ENCODE measurements at places on chromosomes 11 and 22.

DNA sequence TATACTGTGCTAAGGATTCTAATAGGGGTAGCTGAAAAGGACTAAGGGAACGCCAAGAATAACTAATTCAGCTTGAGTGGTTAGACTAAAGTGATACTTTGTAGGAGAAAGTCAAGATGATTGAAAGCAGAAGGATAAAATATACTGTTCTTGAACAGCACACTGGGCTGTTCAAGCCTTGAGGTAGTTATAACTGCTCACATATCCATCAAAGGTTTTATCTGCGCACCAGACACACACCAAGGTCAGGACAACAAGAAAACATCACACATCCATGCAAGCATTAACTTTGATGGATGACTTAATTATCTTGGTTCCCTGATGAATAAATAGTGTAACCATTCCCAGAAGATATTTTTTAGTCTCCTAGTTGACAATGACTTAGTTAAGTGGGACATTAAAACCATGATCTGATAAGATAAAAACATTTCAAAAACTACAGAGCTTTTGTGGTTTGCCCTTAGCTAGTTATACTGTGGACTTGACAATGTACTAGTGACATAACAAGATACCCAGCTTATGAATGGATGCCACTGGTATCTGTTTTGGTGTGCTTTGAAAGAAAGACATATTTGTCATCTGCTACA, 728.9 kb downstream of the JRKL start:
- DNase-seq, result no peak

GRCh38 chr22:45254388-45254787, 13.7 kb upstream of the KIAA0930 start:
- DNase-seq, result no peak

- no peak for DNase-seq
Observed at GRCh38 chr11:8810540-8811301, 100.3 kb upstream of the AKIP1 start.

DNA sequence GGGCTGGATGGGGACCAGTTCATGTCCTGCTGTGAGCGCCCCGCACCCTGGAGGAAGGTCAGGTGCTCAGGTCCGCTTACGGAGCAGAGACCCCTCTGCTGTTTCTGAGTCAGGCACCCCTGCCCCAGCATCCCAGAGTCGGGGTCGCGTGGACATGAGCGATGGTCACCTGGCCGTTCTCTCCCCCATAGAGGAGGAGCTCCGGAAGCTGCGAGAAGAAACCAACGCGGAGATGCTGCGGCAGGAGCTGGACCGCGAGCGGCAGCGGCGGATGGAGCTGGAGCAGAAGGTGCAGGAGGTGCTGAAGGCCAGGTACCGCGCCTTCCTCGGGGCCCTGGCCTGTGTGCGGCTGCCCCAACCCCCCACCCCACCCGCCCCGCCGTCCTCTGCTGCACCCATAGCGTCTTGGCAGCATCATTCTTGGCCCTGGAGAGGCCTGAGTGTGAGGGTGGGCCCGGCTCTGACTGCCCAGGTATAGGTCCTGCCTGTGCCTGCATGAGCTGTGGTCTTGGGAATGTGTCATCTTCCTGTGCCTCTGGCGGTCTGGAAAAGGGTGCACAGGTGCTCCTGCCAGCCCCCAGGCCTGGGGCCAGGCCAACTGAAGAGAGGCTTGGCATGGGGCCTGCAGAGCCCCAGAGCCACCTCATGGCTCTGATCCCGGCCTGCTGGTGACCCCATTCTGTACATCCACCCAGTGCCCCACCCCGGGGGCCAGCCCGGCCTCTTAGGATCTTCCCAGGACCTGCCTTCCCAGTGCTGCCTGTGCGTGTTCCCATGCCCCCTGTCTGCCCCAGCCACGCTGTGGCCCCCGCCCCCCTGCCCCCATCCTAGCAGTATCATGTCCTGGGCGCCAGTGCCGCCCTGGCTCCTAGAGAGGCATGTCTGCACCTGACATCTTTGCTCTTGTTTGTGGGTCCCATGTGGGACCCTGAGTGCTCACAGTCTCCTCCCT, 38.1 kb downstream of the GRAMD4 start:
- DNase-seq, result no peak

DNA sequence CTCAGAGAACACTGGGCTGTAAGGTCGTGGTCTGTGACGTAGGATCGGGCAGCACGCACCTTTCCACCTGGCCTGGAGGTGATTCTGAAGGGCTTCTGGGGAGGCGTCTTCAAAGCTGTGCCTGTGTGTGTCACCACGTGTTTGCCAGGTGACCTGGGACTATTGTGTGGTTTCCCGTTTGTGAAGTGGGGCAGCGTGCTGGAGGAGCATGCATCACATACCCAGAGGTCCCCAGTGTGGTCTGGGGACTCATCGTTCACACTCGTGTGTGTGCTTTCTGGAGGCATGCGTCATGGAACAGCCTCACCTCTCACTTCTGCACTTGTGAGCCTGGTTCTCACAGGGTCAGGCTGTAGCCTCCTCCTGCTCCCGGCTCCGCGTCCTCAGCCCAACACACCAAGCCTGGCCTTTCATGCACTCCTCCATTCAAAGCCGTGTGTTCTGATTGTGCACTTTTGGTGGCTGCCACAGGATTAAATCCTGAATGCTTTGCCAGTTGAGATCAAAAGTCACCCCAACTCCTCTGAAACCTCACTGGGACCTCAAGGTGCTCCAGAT, 106.3 kb downstream of the KCNQ1OT1 start:
- no peak for DNase-seq

GRCh38 chr22:32079130-32080089, 36.3 kb downstream of the SLC5A1 start:
- no peak for DNase-seq

DNA sequence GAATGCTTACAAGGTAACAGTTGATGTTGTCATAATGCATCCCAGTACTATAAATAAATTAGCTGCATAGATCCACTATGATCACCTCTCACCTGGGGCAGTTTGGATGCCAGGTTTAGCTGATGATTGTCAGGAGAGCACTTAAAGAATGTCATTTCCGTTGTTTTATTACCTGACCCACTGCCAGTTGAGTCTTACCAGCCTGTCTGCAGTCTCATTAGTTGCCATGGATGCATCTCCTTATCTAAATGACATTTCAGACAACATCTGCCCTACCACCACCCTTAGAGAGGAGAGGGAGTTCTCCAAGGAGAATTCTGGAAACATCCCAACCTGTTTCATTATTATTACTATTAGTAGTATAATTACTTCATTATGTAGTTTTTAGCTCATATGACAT, 339.1 kb upstream of the API5 start:
- no peak for DNase-seq

DNA sequence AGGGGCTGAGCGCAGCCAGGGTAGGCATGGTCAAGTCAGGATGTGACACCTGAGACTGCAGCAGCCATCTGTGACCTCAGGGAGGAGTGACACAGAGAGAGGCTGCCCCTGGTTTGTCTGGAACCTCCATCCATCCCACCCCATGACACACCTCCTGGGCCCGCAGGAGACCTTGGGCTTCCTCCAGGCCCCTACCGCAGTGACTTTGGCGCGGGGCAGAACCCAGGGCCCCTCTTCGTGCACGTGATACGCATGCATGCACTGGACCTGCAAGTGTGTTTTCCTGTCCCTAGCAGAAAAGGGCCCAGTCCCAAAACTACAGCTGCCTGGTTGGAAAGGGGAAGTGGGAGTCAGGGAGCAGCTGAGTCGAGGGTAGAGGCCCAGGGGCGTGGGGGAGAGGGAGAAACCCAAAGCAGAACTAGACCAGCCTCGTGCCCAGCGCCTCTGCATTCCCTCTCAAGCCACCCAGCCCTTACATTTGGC, 7.9 kb upstream of the CYTH4 start:
- DNase-seq, result no peak

DNA sequence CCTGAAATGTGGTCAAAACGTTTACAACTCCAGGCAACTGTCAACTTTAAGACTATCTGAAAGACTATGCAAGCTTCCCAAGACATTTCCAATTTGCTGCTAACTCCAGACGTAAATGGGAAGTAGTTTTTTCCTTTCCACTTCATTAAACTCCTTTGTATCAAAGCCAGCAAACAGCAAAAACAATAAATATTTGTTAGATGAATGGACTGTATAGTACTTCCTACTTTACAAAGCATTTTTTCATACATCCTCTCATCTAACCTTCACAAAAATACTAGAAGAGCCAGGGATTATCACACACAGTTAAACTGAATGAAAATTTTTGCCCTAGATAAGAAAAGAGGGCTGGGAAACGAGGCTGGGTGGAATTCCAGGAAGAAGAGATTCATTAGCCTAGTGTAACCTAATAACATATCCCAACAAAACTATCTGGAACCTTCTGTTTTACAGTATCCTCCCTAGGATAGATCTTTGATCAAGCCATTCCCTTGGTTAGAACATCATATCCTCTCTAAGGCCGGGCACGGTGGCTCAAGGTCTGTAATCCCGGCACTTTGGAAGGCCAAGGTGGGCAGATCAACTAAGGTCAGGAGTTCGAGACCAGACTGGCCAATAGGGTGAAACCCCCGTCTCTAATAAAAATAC, 10.4 kb downstream of the NUP98 start:
- no peak for DNase-seq

DNA sequence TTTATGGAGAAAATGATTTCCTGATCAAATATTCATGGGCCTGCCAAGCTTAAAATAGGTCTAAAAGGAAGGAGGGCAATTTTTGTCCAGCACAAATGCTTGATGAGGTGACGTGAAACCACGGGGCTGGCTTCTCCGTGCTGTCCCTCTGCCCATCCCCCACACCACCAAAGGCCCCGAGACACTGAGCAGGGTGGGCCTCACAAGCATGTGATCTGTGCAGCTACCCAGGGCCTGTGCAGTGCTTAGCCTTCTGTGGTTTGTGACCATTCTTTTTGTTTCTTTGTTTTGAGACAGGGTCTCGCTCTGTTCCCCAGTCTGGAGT, 94.8 kb upstream of the RTL6 start:
- no peak for DNase-seq

DNA sequence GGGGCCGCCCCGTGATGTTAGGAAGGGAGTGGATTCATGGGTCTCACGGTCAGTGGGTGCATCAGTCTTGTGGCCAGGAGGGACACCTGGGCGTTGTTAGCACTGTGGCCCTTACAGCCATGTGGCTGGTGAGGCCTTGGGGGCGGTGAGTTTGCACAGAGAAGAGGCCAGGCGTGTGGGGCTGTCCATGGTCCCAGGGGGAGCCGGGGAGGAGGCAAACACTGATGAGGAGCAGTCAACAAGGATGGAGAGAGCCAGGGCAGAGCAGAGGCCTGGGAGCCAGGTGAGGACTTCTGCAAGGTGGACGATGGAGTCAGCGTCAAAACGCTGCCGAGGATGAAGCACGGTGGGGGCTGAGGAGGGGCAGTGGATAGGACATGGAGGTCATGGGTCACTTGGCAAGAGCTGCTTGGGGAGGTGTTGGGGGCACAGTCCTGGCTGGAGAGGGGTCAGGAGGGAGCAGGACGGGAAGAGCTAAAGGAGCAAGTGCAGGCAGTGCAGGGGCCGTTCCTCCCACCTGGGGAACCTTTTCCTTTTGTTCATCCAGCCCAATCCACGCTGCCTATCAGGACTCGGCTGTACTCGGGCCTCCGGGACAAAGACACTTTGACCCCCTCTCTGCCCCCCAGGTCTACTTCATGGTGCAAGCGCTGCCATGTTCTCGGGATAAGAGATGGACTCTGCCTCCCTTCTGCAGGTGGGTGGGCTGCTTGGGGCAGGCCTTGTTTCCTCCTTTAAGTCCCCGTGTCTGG, 801.1 kb downstream of the TBC1D22A start:
- no peak for DNase-seq

GRCh38 chr11:115760461-115761320, 256.5 kb upstream of the CADM1 start:
- no peak for DNase-seq

- DNase-seq, result peak; percentile 32
Observed at GRCh38 chr11:13009921-13010748, 1.0 kb downstream of the RASSF10 start.

- DNase-seq, result no peak
Observed at GRCh38 chr11:121513807-121514206, 61.0 kb upstream of the SORL1-AS1 start.

DNA sequence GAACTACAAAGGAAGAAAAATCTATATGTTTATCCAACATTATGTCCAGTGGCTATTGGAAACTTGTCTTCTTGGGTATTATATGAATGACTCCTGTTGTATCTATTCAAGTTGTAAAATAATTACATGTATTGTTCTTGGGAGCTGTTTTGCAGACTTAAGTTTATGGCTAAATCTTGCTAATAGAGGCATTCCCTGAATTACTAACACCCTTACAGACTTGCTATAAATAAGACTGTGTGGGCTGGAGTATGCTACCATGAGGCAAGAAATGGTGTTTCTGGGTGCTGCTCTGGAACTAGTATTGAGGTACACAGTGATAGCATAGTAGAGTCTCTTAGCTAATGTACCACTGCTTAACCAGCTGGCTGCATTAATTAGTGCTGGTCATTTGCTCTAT, 155.1 kb downstream of the HIPK3 start:
- no peak for DNase-seq

GRCh38 chr11:46417711-46418110, 26.1 kb upstream of the CHRM4 start:
- DNase-seq, result no peak

Data from T-helper 2 cell (primary cell).